ENCODE measurements at places on chromosomes 16 and 17.

DNA sequence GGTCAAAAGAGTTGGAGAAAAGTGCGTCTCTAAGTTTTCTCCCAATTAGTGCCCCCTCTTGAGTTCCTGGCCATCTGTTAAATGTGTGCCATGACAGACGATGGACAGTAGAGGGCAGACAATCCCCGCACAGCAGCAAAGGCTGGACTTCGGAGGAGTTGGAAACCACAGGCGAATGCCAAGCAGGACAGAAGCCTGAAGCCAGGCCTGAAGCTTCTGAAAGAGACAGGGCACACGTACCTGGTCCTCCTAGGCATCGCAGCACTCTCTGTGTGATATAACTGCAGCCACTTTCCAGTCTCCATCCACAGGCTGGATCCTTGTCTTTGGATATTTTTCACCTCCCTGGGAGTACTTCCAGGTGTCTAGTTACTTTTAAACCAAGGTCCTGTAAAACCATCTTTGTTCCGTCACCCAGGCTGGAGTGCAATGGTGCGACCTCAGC, 14.5 kb downstream of the C17orf100 start:
- DNase-seq: peak; percentile 81

DNA sequence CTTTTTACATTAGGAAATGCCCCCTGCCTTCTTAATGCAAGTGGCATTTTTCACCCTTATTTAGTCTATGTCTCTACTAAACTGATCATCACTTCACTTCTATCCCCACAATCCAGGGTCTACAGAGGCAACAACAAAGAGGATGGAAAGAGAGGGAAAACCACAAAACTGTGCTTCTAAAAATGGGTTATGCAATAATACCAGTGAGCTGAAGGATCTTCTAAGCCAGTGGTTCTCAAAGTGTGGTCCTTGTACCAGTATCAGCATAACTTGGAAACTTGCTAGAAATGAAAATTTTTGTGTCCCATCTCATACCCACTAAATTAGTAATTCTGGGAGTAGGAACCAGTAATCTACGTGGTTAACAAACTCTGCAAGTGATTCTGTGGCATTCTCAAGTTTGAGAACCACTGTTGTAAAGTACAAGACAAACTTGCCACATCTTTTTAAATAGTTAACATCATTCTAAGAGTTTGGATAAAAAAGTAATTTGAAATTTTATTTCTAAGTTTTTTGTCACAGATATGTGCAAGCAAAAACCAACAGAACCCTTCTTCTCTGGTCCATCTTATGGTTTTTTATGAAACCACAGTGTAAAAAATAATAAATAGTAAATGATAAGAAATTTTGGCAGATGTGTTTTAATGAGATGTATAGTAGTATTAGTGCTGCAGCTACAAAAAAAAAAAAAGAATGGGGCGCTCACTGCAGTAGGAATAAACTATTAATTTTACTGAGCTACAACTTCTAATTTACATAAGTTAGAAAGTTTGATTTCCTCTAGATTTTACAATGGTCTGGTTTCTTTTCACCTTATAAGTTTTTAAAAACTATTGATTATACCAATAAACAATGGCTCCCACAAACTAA, 16.2 kb downstream of the CDC27 start:
- no peak for DNase-seq

- no peak for DNase-seq
Measured at GRCh38 chr17:17871913-17872312, 35.1 kb upstream of the SREBF1 start.

- DNase-seq: no peak
Measured at GRCh38 chr17:59389066-59389465, 57.6 kb downstream of the YPEL2 start.

- peak; percentile 54 for DNase-seq
Measured at GRCh38 chr16:4477966-4478365, 1.8 kb downstream of the HMOX2 start.

DNA sequence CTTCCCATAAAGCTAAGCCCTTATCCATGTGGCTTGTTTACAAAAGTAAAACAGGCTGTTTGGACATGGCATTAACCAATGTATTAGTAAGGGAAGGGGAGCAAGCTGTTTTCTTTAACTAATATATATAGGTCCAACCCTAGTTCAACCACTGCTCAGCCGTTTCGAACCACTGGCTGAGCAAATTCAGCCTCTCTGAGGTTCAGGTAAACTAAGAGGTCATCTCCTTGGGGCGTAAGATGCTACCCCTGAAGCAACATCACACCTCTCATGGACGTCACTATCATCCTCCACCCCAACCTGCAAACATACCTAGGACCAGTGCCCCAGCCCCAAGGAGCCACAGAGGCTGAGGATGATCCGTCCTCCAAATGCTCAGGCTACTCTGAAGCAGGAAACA, 45.2 kb downstream of the ANKRD11 start:
- no peak for DNase-seq

DNA sequence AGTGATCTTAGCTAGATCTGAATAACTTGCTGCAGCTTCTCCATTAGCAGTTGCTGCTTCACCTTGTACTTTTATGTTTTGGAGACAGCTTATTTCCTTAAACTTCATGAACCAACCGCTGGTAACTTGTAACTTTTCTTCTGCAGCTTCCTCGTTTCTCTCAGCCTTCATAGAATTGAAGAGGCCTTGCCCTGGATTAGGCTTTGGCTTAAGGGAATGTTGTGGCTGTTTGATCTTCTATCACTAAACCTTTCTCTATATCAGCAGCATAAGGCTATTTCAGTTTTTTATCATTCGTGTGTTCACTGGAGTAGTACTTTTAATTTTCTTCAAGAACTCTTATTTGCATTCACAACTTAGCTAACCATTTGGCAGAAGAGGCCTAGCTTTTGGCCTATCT, 21.5 kb upstream of the TMEM92 start:
- no peak for DNase-seq

- peak; percentile 51 for DNase-seq
Measured at GRCh38 chr16:10122546-10122945, 59.7 kb downstream of the GRIN2A start.

DNA sequence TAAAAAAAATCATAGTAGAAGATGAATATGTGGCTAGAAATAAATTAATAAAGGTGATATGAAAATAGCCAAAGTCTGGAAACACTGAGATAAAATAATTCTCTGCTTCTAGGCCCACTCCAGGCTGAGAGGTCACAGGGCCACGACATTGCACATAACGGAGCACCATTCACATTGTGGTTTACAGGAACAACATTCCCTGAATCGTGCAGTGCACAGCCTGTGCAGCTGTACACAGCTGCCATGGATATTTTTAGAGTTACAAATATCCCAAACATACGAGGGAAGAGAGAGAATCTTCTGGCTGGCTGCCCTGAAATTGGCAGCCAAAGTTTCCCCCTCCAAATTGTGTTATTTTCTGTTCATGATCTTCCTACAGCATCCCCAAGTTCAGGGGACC, 68.8 kb downstream of the GSG1L start:
- no peak for DNase-seq

- DNase-seq: no peak
Measured at GRCh38 chr16:23283571-23283970, 18.5 kb upstream of the SCNN1B start.

DNA sequence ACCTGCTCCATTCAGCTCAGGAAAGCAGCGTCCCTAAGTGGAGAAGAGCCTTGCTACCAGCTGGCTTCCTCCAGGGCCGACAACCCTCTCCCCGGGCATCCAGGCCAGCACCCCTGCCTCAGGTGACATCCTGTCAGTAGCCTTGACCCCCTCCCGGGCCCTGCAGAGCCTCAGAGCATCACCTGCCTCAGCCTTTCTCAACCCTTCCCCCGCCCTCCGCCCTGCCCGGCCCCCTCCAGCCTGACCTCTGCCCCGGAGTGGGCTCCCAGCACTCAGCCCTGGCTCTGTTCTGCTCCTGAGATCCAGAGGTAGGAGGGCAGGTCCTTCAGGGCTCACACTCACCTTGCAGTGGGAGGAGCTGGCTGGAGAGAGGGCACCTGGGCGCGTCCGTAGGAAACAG, 73.8 kb upstream of the METRNL start:
- DNase-seq: no peak

- peak; percentile 22 for DNase-seq
Measured at GRCh38 chr16:57906382-57907316, 64.3 kb downstream of the CNGB1 start.

- no peak for DNase-seq
Measured at GRCh38 chr16:78972006-78972405, 628.5 kb downstream of the MAF start.

GRCh38 chr17:32492264-32492589, 5.4 kb downstream of the CDK5R1 start:
- no peak for DNase-seq

DNA sequence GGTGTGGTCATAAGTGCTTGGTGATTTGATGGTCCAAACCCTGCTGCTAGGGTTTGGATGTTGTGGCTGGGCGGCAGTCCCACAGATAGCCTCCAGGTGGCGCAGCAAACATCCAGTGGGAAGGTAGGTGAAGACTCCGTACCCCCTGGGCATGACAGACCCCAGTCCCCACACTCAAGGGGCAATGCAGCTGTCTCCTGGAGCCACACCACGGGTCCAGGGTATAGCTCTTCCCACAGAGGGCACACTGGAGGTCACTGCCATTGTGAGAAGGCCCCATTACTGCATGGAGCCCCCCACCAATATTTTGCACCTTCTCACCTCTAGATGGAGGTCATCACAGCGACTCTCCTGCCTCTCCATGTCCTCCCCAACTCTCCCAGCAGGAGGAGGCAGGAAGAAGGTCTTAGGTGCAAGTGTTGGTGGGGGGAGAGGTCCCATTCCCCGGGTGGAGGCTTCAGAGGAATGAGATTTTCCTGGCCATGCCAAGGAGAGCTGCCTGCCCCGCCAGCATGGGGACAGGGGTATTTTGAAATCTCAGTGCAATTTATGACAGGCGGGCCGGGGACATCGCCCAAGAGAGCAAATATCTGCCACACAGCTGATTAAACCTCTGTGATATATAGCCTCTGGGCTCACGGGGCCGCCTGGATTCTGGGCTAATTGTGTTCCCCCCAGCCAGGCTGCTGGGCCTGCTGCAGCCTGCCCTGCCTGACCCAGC, 17.1 kb upstream of the C17orf113 start:
- peak; percentile 54 for DNase-seq

DNA sequence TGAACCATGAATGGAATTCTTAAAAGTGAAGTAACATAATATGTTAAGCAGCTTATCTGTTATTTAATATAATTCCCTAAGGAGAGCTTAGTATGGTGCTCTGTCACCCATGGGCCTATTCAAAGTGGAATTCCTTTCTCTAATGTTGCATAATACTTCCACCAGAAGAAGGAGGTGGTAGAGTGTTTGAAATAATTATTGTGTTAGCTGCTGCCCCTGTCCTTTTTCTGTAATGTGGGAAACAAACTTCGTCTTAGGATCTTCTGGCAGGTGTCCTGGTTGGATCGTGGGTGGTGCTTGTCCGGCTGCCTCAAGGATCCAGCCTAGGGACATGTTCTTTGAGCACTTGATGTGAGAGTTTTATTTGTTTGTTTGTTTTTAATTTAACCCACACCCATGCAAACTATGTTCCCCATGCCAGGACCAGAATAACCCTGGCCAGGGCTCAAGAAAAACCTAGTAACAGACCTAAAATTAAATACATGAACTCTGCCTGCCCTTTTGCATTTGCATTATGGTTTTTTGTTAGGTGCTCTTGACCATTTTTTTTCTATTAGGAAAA, 46.1 kb downstream of the ZNRF1 start:
- DNase-seq: peak; percentile 46

DNA sequence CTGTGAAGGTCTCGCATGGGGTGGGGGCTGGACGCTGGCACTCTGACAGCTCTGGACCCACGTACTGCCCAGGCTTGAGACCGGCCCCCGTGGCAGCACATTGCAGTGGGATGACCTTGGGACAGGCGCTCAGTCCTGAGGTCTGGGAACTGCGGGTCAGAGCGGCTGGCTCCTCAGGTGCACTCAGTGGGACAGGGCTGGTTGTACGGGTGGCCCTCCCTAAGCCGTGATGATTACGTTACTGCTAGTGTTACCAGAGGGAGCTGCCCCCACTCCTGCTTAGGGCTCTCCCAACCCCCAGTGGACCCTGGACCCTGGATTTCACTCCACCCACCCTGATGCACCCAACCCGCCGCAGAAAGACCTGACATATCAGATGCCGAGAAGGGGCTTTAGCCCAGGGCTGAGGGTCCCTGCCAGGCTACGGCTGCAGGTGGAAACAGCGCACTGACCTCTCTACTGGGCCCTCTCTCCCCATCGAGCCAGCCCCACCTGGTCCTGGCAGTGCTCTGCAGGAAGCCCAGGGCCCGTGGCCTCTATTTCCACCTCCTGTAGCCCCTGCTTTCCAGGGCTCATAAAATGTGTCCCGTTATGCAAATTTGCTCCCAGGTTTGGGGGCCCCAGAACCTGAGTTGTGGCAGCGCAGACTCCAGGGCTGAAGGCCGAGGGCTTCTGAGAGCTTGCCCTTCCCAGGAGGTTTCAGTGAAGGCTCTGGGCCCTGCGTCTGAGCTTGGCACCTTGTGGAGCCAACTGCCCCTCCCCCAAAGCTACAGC, 77.2 kb downstream of the RTN4RL1 start:
- DNase-seq: no peak

DNA sequence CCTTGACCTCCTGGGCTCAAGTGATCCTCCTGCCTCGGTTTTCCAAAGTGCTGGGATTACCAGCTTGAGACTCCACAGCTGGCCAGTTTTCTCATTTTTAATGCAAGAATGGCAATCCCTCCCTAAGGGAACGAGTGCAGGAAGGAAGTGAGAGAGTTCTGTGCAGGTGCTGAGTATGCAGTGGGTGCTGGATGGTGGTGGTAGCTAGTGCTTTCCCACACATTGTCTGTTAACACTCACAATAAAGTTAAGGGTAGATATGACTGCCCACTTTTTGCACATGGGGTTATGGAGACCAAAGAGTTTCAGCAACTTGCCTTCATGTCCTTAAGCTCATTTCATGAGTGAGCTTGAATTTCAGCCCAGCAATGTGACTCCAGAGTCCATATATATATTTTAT, 18.5 kb downstream of the RGS9 start:
- no peak for DNase-seq

DNA sequence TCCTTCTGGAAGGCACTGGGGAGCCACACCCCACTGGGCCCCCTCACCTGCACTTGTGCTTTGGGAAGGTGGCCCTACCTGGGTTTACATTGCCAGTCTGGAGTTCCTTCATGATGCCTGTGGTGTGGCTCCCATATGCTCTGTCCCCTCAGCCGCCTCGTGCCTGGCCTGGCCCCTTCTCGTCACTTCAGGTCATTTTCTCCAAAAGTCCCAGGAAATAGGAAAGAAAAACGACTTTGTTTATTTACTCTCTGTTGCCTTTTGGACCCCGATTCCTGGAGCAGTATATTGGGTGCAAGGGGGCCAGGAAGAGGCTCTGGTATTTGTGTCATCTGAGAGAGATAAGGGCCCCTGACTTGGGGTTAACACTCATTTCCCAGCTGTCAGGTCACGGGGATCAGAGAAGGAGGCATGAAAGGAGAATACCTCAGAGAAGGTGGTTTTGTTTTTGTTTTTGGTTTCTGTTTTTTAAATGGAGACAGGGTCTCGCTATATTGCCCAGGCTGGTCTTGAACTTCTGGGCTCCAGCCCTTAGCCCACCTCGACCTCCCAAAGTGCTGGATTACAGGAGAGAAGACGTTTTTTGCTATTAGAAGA, 4.7 kb downstream of the SOCS3 start:
- no peak for DNase-seq

GRCh38 chr16:86217891-86218270, 292.4 kb upstream of the FOXF1 start:
- no peak for DNase-seq

- no peak for DNase-seq
Measured at GRCh38 chr17:73562896-73563295, 81.3 kb downstream of the SDK2 start.

- no peak for DNase-seq
Measured at GRCh38 chr17:37117373-37118142, 168.8 kb downstream of the AATF start.
